ENCODE measurements at places on chromosomes 6 and 20.

DNA sequence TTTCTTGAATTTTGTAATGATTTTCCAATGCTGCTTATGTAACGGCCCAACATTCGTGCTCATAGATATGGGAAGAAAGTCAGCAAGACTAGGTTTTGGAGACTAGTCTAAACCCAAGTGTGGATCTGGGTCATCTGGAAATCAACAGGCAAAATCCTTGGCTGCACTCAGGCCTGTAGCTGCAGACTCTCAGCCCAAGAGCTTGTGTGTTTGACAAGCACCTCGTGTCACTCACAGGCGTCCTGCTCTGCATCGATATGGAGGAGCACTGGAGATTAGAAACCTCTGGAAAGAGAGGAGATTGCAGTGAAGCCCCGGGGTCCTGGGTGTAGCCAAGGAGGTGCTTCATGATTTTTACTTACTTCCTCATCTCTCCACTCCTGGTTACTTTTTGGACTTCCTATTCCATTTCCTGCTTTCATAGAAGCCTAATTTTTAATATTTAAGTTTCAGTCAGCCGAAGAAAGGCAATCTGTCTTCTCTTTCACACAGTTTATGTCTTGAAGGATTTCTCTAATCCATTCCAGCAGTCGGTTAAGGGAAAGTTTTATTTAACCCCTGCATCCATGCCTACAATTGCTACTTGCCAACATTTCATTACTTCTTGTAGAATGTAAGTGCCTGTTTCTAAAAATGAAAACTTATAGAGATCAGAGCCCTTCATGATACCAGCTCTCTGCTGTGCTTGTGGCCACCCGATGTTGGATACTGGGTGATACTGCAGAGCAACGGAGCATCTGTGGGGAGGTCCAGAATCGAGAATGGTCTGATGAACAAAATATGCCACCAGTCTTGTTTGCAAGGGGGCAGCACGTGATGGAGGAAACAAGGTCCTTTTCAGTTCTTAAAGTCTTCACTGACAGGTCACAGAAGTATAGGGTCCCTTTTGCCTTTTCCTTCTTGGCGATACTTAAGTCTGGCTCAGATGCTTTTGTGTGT, 296.3 kb downstream of the QKI start:
- DNase-seq, result no peak

DNA sequence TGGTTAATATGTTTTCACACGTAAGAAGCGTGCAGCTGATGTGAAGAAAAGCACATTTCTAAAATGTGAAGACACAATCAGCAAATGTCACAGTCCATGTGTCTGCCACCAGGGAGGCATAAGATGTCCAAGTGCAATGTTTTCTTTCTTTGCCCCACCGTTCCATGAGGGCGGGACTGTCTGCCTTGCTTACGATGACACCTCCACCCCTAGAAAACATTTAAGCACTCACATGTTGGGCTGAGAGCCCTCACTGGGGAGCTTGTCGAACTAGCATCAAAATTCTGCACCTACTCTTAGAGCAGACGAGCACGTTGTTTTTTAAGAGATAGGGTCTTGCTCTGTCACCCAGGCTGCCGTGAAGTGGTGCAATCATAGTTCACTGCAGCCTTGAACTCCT, 57.6 kb downstream of the PSMG4 start:
- no peak for DNase-seq

GRCh38 chr6:96864216-96865054, 27.2 kb upstream of the GPR63 start:
- no peak for DNase-seq

DNA sequence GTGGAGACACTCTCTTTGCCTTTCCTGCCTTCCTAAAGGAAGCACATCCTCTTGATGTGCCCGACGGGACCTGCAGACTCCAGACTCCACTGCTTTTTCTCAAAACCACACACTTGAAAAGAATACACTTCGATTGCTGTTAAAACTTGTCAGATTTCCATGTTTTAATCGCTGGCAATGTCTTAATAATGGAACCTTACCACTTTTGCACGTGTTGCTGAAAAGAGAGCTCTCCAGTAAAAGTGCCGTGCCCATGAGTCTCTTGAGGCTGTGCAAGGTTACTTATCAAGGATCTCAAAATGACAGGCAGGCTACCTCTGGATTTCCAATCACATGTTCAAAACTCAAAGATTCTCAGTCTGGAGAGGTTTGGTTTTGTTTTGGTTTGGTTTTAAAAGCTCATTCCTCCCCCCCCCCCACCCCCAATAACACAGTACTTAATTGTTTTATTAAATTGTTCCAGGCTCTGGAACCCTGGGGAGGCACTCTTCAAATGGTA, 12.0 kb upstream of the TFAP2A start:
- no peak for DNase-seq

- DNase-seq, result no peak
Measured at GRCh38 chr6:16471222-16471909, 233.0 kb downstream of the GMPR start.

- no peak for DNase-seq
Measured at GRCh38 chr6:118523216-118523615, 24.9 kb upstream of the PLN start.

DNA sequence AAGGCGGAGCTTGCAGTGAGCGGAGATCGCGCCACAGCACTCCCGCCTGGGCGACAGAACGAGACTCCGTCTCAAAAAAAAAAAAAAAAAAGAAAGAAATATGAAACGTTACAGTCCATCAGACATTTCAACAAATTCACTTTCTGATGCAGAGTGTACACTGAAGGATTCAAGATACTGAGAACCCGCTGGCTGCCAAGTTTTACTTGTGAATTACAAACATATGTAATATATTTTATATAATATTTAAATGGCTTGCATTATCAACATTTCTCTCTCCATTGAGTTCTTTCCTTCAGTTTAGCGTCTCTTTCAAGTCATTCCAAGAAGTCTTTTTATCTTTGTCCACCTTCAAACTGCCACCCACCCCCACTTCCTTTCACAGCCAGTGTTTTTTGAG, 240.9 kb upstream of the RNF217 start:
- no peak for DNase-seq

GRCh38 chr6:160973311-160974250, 18.0 kb upstream of the MAP3K4 start:
- DNase-seq, result no peak

DNA sequence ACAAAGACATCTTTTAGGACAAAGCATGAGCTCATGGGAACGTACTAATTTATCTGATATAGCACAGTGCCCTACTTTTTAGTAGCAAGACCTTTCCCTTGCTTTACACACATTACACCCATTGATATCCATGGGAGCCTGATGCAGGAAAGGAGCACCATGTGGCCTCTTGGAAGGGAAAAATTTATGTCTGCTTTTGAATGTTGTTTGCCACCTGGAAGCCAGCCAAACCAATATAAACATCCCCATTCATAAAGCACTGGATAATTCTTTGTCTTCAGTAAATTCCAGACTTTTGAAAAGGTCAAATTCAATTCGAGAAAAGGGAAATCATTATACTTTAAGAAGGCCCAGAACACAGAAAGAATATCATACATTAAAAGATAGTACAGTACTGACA, 152.3 kb upstream of the BEND6 start:
- no peak for DNase-seq

DNA sequence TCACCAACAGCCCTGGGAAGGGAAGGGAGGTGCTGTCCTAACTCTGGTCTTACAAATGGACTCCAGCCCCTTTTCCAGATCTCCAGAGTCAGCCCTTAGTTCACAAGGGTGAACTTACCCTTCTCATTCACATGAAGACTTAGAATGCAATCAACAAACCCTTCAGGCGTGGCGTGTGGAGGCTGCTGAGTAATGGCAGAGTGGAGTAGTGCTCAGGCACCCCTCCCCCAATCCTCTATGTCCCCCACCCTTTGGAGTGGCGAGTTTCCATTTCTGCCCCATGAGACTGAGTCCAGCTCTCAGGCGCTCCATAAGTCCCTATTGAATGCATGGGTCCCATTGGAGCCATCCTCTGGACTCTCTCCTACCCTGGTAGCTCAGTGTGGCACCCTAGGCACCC, 3.3 kb downstream of the SNAI1 start:
- DNase-seq, result no peak

DNA sequence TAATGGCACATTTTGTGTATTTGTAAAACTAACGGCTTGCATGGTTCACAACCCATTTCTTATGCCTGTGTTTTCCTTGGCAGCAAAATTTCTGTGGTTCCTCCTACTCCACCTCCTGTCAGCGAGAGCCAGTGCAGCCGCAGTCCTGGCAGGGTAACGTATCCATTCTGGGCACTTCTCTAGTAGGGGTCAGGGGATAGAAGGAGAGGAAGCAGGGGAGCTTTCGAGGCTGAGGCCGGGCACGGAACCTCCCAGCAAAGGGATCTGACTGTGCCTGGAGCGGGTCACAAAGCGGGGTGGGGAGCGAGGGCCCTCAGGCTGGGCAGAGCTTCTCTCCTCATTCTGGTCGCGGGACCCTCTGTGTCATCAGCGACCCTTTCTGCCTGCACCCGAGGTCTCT, 58.4 kb downstream of the SYTL3 start:
- no peak for DNase-seq

DNA sequence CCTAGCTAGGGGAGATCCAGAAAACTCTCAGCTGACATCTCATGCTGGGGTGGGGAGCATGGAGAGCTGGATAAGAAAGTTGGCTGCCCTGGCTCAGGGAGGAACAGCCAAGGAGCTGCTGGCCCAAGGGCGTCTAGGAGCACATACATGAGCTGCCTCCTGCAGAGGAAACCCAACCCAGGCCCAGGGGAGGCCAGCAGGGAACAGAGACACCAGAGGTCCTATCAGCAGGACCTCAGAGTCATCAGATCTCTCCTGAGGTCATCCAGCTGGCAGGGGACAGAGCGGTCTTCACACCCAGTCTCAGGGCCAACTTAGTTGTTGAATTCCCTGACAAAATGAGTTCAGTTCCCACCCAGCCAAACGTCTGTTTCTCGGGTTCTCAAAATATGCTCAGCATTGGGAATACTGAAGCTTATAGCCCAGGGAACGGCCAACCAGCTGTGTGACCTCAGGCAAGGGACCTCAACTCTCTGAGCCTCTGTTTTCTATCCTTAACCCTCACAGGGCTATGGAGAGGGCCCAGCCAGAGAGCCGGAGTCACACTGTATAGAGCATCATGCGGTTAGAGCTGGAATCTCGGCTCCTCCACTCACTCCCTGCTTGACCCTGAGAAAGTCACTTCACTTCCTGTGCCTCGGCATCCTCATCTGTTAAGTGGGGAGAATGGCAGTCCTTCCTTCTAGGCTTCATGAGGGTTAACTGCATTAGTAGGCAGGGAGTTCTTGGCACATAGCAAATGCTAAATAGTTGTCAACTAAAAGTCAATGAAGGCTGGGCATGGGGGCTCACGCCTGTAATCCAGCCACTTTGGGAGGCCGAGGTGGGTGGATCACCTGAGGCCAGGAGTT, 13.8 kb downstream of the ADA start:
- DNase-seq, result no peak

DNA sequence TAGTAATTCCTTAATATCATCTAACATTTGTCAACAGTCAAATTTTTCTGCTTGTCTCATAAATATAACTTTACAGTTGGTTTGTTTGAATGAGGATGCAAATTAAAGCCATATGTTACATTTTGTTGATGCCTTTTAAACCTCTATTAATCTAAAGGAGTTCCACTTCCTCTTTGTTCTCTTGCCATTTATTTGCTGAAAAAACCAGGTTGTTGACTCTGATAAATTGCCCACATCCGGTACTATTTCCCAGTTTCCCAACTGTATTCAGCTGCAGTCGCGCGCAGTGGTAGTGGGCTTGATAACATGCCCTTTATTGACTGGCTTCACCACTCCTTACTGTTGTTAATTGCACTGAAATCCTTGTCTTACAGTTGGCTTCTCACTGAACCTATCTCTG, 32.8 kb upstream of the SIRPB2 start:
- DNase-seq, result no peak

GRCh38 chr6:83883240-83883639, 23.8 kb downstream of the CYB5R4 start:
- DNase-seq, result no peak

Measured in CD4-positive, alpha-beta T cell treated with Interferon gamma for 1 hour (primary cell).